ENCODE measurements at places on chromosomes 2 and 18.
A peak's percentile ranks its signal among the peaks of the same experiment; 100 is the strongest.

GRCh38 chr18:4639628-4640310 lies 184.7 kb upstream of the DLGAP1 start:
- DNase-seq: peak; percentile 73

DNA sequence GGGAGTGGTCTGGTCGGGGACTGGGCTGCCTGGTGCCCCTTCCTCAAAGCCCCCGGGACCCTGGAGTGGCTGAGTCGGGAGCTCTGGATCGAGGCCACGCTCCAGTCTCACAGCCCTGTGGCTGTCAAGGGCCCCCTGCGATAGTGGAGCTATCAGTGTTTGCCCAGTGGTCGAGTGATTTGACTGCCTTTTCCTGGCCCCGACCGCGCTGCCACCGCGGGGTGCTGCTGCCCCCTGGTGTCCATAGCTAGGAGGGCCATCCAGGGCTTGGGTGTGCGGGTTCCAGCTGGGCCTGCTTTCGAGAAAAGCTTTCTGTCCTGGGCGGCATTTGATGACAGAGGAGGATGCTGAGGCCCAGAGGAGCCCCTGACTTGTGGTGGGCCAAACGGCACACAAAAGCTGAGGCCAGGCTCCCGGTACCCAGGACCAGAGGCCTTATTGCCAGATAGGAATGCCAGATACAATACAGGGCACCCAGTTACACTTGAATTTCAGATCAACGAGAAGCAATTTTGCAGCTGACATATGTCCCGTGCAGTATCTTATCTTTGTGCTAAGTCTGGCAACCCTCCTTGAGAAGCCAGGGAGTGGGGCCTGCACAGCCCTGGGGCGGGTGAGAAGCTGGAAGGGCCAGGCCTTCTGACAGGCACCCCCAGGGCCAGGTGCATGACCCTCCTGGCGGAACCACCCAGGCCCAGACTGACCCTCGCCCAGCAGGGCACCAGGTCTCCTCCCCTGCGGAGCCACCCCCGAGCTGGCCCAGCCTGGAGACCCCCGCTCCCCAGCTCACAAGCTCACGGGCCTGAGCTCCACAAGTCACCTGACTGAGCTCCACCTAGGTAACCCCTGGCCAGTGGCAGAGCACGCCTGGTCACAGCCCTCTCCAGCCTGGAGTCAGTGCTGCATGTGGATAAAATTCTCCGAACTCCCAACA lies 13.0 kb downstream of the ODC1 start:
- DNase-seq: peak; percentile 86

DNA sequence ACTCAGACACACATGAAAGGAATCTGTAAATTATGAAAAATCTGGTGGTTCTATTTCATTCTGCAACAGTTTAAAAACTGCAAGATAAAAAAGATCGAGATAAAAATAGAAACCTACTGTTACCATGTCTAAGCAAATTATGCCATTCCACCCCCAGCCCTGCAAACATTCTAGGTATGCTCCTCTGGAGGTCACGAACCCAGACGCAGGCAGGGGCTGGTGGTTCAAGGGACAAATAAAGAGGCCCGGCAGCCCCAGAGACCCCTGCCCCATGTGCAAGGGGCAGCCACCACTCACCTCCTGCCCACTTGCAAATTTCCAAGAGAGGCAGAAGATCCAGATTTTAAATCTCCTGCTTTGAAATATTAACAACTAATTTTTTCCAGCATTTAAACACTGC lies 210.5 kb downstream of the ANAPC1 start:
- DNase-seq: no peak

DNA sequence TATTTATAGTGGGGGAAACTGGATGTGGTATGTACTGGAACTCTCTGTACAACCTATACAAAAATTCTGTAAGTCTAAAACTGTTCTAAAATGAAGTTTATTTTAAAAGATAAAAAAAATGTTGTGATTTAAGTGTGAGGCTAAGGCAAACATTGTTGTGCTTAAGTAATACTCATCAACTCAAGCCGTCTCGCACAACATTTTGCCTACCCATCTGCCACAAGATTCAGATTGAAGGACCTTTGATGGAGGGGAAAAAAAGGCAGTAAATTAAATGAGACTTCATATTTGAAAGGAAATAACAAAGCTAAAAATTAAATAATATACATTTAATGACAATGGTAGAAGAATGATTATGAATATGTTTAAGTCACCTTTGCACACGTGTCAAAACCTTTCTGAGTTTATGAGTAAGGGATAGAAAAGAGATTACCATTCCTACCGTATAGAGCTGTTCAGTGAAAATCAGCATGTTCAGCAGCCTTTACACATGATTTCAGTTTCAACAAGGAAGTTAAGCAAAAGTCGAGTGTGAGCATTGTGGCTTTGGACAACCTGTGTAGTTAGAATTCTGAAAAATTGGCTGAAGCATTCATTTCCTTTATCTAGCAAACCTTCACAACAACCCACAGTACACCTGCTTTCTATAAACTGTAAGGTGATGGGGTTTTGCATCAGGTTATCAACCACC lies 499.3 kb downstream of the IRS1 start:
- no peak for DNase-seq

DNA sequence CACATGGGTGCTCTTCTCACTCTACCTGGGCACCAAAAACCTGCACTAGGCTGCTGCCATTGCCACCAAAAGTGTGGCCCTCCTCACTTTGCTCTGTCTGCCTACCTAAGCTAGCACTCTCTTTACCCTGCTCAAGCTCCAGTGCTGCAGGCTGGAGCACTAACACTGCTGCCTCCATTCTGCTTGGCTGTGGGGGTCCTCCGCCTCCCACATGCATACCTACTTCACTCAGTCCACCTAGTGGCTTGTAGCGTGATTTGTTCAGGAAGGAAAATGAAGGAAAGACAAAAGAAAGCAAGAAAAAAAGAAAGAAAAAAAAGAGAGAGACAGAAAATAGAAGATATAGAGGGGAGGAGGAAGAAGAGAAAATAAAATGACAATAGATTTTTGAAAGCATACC lies 1339.4 kb upstream of the CHAC2 start:
- no peak for DNase-seq

DNA sequence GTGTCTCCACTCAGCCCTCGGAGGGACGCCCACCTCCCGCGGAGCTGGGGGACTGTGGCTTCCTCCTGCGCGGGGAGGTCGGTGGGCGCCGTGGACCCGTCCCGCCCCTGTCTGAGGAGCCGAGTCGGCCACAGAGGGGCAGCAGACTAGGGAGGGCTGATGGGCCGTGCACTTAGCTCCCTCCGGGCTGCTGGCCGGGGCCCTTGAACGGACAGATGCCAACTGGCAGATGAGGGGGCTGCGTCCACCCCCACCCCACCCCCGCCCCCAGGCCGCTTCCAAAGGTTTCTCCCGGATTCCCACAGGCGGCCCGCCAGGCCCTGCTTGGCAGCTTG lies 10.4 kb upstream of the UBE2F start:
- no peak for DNase-seq
